ENCODE measurements at places on chromosomes 7 and 10.

- DNase-seq = no peak
These were observed 9.8 kb downstream of the AGBL3 start for GRCh38 chr7:134996097-134996550.

GRCh38 chr7:55244006-55244745 lies 121.0 kb upstream of the LANCL2 start:
- no peak for DNase-seq

- no peak for DNase-seq
These were observed 89.4 kb upstream of the AKR1E2 start for GRCh38 chr10:4736608-4737007.

DNA sequence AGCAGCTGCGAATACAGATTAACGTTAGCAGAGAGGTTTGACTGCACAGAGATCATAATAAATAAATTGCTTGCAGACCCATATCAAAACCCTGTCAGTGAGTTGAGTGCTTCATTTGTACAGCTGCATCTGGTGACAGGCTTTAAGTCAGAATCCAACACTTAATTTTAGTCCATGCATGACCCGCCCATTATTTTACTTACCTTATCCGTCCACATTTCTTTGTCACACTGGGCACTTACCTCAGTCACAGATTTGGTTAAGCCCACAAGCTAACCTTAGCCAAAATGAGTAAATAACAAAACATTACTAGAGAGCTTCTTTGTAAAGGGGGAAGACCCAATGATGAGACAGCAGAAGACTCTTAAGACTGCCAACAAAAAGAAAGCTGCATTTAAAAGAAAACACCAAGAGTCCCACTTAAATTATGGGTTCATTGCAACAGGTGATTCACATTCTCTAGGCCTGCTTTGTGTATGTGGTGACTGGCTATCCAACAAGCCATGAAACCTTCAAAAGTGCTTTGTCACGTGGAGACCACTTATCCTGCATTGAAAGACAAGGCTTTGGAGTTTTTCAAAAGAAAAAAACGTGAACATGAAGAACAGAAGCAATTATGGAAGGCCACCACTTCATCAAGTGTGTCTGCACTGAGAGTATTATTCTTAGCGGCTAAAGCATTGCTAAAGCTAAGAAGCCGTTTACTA lies 32.2 kb downstream of the PHTF2 start:
- DNase-seq = no peak

GRCh38 chr7:134782121-134782623 lies 2.7 kb downstream of the CALD1 start:
- DNase-seq = no peak

GRCh38 chr7:117227091-117227490 lies 95.8 kb downstream of the WNT2 start:
- DNase-seq = no peak

GRCh38 chr7:26397332-26397731 lies 105.7 kb downstream of the SNX10 start:
- DNase-seq = no peak

DNA sequence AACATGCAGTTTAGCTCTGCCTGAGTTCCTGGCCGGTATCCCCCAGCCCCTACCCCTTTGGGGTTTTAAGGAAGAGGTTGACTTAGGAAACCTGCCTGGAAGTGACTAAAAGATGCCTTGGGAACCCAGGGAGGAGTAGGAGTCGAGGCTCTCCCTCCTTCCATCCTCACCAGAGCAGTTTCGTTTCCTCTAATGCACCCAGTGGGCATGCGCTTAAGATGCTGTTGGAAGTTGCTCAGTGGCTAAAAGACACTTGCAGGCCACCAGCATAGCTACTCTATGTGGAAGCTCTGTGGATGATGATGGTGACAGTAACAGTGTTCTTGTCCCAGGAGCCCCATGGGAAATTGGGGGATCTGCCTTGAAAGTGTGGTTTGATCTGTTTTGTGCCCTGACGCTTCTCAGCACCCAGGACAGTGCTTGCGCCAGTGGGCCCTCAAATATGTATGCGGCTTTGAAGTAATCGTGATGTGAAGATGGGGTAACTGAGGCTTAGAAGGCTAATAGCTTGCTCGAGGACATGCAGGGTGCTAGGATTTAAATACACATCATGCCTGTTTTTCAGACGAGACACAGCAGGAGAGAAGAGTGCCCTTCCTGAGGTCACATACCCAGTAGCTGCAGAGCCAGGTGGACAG lies 32.0 kb downstream of the TBATA start:
- no peak for DNase-seq

GRCh38 chr7:135143885-135144668 lies 3.8 kb upstream of the TMEM140 start:
- no peak for DNase-seq

GRCh38 chr7:41917-42565 lies 150.3 kb upstream of the FAM20C start:
- no peak for DNase-seq

- DNase-seq = no peak
These were observed 68.4 kb upstream of the ADAM12 start for GRCh38 chr10:126456632-126457031.

DNA sequence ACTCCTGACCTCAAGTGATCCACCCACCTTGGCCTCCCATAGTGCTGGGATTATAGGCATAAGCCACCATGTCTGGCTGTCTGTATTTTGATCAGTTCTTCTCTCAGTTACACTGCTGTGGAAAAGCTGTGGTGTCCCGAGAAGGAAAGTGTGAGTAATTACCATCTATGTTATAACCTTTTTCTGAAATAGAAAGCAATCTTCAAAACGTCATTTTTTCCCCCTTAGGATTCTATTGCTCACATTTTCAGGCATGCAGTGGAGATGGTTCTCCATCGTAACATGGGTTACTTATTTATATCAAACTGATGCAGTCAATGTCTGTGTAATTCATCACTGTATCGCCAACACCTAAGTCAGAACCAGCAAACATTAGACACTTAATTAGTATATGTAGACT lies 103.5 kb upstream of the FAM3C start:
- no peak for DNase-seq

- DNase-seq = peak; percentile 83
These were observed 15.4 kb downstream of the CTBP2 start for GRCh38 chr10:125144693-125145623.

DNA sequence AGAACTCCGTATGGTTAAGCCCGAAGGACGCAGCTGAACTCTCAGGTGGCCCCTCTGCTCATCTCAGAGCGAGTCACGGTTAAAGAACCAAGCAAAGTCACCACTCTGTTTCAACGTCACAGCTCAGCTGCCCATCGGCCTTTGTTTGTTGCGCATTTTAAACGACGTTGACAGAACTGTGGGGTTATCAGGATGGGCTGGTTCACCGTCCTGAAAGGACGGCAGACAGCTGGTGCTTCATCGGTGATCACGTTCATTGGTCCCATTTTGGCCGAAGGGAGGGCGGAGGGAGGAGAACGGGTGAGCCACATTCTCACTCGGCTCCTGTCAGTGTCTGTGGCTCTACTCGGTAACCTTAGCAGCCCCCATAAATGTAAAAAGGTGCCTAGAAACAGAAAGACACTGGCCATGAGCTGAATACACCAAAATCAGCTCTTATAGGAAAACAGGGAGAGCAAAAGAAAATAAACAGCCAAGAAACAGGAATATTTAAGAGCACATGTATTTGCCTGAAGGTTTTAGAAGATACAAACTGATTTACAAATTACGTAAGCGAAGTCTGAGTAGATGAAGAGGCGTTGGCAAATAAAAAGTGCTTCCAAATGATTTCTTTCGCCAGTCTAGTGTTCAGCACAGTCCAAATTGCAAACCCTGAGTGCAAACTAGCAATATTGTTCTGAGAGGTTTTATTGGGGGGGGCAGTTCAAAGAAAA lies 8.4 kb downstream of the PRKAG2 start:
- DNase-seq = no peak

GRCh38 chr10:9227679-9228365 lies 1173.3 kb downstream of the GATA3 start:
- DNase-seq = no peak

GRCh38 chr10:95440756-95441546 lies 120.2 kb downstream of the SORBS1 start:
- no peak for DNase-seq

DNA sequence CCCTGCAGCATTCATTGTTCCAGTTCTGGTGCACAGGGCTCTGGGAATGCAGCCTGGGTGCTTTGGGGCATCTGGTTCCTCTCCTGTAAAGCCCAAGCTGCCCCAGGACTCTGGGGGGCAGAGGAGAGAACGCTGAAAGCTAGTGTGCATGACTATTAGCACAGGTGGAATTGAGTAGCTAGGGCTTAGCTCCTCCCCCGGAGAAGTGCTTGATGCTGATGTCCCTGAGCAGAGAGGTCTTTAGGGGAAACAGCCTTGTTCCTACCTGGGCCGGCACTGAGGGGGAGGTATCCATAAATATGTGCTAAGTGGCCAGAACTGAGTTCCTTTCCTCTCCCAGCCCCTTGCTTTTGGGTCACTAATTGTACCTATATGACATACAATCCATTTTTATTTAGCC lies 3.9 kb downstream of the ADCY1 start:
- DNase-seq = no peak

GRCh38 chr7:34727464-34727995 lies 69.5 kb downstream of the NPSR1 start:
- no peak for DNase-seq

GRCh38 chr7:47539398-47540052 lies 42.4 kb downstream of the TNS3 start:
- no peak for DNase-seq

- no peak for DNase-seq
These were observed 419.9 kb downstream of the ARL4A start for GRCh38 chr7:13107291-13107690.

DNA sequence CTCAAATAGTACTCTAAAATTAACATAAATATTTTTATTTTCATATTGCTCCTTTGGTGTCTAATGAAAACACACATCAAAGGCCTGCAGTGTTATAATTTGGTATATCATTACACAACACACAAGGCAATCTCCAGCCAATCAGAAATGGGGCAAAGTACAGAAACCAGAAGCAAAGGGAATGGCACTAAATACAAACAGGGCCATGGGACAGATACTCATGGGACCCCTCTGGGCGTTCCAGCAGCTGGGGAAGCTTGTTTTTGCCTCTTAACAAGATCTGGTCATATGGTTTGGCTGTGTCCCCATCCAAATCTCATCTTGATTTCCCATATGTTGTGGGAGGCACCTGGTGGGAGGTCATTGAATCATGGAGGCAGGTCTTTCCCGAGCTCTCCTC lies 551.8 kb upstream of the NRP1 start:
- DNase-seq = no peak

- no peak for DNase-seq
These were observed 65.1 kb upstream of the HPS1 start for GRCh38 chr10:98511876-98512275.

DNA sequence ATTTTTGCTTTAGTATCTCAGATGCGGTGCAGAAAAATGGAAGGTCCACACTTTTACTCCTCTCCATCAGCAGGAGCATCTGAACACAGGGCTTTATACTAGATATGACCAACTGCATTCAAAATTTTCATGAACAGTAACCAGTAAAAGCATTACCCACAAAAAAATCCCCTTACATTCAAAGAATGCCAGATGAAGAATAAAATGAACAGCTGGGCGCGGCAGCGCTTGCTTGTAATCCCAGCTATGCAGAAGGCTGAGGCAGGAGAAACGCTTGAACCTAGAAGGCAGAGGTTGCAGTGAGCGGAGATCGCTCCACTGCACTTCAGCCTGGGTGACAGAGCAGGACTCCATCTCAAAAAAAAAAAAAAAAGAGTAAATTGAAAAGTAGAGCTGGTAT lies 3.1 kb downstream of the SAR1A start:
- DNase-seq = no peak

- DNase-seq = no peak
These were observed 88.8 kb upstream of the DDC start for GRCh38 chr7:50653981-50654425.

GRCh38 chr10:132359305-132360040 lies 27.5 kb downstream of the LRRC27 start:
- DNase-seq = no peak

GRCh38 chr10:91163269-91163868 lies 57.1 kb upstream of the PCGF5 start:
- peak; percentile 56 for DNase-seq

DNA sequence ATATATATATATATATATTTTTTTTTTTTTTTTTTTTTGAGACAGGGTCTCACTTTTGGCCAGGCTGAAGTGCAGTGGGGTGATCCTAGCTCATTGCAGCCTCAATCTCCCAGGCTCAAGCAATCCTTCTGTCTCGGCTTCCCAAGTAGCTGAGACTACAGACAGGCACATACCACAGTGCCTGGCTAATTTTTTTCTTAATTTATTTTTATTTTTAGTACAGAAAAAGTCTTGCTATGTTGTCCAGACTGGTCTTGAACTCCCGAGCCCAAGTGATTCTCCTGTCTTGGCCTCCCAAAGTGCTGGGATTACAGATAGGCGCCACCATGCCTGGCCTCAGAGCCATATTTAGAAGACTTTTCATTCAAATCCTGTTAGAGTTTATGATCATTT lies 79.6 kb downstream of the PRTFDC1 start:
- no peak for DNase-seq

GRCh38 chr7:36185756-36186155 lies 32.7 kb downstream of the EEPD1 start:
- DNase-seq = no peak

DNA sequence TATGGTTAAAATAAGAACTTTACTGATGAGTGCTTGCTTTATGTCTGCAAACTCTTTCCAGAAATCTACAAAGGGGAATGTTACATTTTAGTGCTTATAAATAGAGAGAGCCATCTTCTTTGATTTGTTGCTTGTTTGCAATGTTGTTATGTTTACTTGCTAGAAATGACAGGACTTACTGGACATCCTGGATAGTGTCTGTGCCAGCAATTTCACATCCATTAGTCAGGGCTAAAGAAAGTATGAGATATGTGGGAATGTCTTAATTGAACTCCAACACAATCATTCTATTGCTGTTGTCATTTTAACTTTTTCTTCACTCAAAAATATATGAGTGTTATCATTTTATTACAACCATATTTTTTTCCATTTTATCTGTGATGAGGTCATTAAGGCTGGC lies 453.2 kb downstream of the TNS3 start:
- no peak for DNase-seq

DNA sequence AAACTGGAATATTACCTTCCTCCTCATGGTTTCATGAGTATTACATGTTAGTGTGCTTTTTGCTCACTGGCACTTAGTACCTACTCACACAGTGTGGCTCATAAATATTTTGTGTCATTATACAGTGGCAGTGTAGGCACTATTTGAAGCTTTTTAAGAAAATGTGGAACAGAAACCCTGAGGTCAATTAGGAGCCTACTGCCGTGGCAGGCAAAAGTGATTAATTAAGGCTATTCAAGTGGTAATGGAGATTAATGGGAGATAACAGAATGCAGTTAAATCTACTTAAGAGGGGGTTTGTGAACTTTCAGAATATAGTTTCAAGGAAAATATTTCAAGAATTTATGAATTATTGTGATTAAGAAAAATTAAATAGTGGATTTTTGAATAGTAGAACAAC lies 277.6 kb downstream of the HGF start:
- no peak for DNase-seq

Measured in hematopoietic multipotent progenitor cell treated with erythropoietin and hydrocortisone succinate and interleukin-3 and kit ligand, for 17 days (in vitro differentiated cells).